ENCODE measurements at places on chromosomes 6 and 20. TPM values are rescaled to one million over a fixed set of nuclear protein-coding genes. Genes with fewer than 3 reads are reported as not detected.

- no peak overlapping the region for H3K4me3 ChIP-seq
- H3K4me1 ChIP-seq, result peaks cover 15% of the 10 kb centered on the region
- H3K27ac ChIP-seq, result no peak overlapping the region
- no peaks in the 10 kb centered on the region for H3K36me3 ChIP-seq
- H3K27me3 ChIP-seq, result no peaks in the 10 kb centered on the region
- DNase-seq, result no peak
Observed at GRCh38 chr6:131575834-131576478, 2.9 kb downstream of the ARG1 start.

DNA sequence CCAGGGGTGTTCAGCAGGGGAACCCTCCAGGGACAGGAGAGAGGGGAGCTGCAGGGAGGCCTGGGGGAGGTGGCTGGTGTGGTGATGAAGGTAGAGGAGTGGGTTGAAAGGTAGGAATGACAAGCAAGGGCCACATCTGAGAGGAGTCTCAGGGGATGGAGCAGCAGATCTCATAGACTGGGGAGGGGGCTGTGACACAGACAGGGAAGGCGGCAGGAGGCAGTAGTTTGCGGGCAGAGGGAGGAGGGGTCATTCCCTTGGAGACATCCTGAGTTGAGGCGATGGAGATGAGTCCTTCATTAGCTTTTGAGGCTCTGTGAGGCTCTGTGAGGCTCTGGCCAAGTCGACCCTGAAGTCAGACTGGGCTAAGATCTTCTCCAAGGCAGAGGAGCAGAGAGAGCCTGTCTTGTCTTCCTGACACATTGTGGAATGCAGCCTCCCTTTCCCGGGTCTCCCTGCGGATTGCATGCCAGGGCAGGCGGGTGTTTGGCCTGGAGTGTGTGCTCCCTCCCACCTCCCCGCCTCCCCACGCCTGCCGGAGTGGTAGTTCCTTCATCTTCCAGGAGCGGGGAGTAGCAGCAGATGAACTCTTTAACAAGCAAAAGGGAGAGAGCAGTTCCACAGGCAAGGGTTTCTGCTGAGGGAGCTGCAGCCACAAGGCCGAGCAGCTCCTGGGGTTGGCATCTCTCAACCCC, 34.3 kb upstream of the MLN start:
- H3K27ac ChIP-seq, result no peak overlapping the region
- H3K4me1 ChIP-seq, result peaks cover 22% of the 10 kb centered on the region
- no peaks in the 10 kb centered on the region for H3K27me3 ChIP-seq
- peak; percentile 58 for DNase-seq
- H3K36me3 ChIP-seq, result no peaks in the 10 kb centered on the region

- no peaks in the 10 kb centered on the region for H3K27me3 ChIP-seq
- H3K4me3 ChIP-seq, result no peak overlapping the region
- no peaks in the 10 kb centered on the region for H3K4me1 ChIP-seq
- no peak overlapping the region for H3K27ac ChIP-seq
- DNase-seq, result no peak
Observed at GRCh38 chr20:41222703-41223102, 85.4 kb downstream of the PLCG1 start.

DNA sequence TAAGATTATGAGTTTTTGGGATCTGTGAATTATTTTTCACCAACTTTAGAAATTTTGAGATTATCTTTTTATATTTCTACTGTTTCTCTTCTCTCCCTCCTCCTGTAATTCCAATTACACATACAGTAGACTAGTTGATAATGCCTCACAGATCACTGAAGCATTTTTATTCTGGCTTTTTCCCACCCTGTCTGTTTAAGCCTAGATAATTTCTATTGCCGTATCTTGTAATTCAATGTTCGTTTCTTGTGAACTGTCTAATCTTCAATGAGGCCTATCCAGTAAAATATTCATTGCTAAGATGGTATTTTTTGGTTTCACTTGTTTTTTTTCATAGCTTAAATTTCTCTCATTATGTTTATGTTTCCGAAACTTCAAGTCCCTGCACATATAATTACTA, 12.0 kb downstream of the MDN1 start:
- H3K36me3 ChIP-seq, result peaks cover 6% of the 10 kb centered on the region
- no peak for DNase-seq
- H3K27ac ChIP-seq, result peak overlapping the region; percentile 81

- no peak overlapping the region for H3K27ac ChIP-seq
- no peak for DNase-seq
- no peaks in the 10 kb centered on the region for H3K27me3 ChIP-seq
Observed at GRCh38 chr6:64006246-64006645, 370.6 kb downstream of the PHF3 start.

The FOXF2 gene
- not detected for polyA plus RNA-seq

The CDH4 gene
- 1.2 TPM for polyA plus RNA-seq

The HTR1B gene
- 0.10 TPM for polyA plus RNA-seq

The DACT2 gene
- polyA plus RNA-seq, result 1.5 TPM

Data from GM23338 (cell line).